Thoracic aorta (tissue), 2 donors: ENCODE measurements at places on chromosomes 4 and X.
A peak's percentile ranks its signal among the peaks of the same experiment; 100 is the strongest.

DNA sequence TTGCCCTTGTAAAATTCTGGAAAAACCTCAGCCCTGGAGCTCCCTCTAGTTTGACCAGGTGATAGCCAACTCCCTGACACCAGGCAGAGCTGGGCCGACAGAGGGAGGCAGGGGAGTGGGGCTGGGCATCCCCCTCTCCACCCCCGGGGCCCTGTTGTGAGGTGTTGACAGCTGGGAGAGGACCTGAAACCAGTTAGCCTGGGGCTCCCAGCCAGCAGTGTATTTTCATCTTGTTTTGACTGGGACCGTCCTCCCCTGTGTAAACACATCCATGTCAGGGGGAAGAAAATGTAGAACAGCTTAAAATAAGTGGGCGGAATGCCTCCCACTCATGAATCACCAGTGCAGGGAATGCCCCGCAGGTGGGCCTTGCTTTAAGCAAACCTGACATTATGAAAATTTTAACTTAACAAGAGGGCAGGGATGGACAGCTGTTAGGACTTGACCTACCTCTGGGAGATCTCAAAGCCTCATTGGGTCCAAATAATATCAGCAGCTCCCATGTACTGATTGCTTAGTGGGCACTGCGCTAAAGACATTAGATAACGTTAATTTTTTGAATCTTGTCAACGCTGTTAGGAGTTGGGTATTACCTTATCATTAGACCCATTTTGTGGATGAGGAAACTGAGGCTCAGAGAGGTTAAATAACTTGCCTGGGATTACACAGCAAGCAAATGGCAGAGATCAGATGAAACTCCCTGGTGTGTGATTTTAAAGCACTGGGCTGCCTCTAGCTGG lies 45.9 kb downstream of the TSC22D3 start:
- peaks cover 29% of the 10 kb centered on the region for H3K4me1 ChIP-seq
- H3K36me3 ChIP-seq = no peaks in the 10 kb centered on the region
- DNase-seq = no peak
- H3K27me3 ChIP-seq = no peaks in the 10 kb centered on the region
- H3K4me3 ChIP-seq = no peak overlapping the region

DNA sequence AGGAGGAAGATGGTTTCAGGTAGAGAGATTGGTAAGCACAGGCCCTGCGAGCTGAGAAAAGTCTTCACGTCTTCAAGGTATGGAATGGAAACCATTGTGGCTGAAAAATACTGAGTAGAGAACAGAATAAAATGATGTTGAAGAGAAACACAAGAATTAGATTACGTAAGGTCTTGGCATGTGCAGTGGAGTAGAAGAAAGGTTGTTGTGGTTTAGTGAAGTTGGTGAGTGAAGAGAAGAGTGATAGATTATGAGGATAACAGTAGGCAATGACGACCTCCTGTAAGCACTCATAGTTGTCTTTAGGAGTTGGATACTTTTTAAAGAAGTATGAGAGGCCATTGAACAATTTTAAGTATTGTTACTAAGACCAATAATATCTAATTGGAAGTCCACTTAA lies 642.6 kb downstream of the PCDH7 start:
- no peak overlapping the region for H3K4me3 ChIP-seq
- no peaks in the 10 kb centered on the region for H3K4me1 ChIP-seq
- H3K27ac ChIP-seq = no peak overlapping the region
- no peak for DNase-seq

GRCh38 chr4:102511830-102512605 lies 10.9 kb downstream of the NFKB1 start:
- no peak for DNase-seq
- H3K4me3 ChIP-seq = no peak overlapping the region
- H3K27ac ChIP-seq = no peak overlapping the region
- H3K36me3 ChIP-seq = no peaks in the 10 kb centered on the region
- H3K27me3 ChIP-seq = no peaks in the 10 kb centered on the region

- peaks cover 3% of the 10 kb centered on the region for H3K4me1 ChIP-seq
- H3K4me3 ChIP-seq = no peak overlapping the region
- no peak for DNase-seq
These were observed 40.9 kb upstream of the IL13RA2 start for GRCh38 chrX:115058276-115058675.

GRCh38 chr4:133096972-133097371 lies 52.1 kb upstream of the PCDH10 start:
- no peaks in the 10 kb centered on the region for H3K4me1 ChIP-seq
- H3K36me3 ChIP-seq = no peaks in the 10 kb centered on the region

DNA sequence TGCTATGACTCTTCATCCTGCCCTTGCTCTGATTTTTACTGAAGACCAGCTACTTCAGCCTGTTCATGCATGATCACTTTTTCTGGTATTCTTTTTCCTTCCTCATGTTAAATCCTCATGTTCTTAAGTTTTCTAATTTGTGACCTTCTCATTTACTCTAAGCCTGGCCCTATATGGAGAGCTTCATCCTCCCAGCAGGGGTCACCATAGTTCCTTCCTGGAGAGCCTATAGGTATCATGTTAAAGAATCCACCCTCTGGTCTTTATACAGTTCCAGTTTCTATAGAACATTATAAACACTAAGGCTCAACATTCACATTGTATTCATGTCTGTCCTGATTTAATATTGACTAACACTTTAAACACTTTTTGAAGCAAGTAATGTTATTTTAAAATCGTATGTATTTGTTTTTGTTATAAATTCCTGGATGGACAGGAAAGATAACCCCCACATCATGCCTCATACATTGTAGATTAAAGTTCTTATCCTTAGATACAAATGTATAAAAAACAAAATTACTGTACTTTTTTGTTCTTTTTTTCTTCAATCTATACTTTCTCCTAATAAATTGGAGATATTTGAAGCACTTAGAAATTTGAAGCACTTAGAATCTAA lies 53.8 kb upstream of the OTUD4 start:
- no peak for DNase-seq
- no peak overlapping the region for H3K27ac ChIP-seq
- H3K36me3 ChIP-seq = no peaks in the 10 kb centered on the region
- peaks cover 3% of the 10 kb centered on the region for H3K4me1 ChIP-seq

DNA sequence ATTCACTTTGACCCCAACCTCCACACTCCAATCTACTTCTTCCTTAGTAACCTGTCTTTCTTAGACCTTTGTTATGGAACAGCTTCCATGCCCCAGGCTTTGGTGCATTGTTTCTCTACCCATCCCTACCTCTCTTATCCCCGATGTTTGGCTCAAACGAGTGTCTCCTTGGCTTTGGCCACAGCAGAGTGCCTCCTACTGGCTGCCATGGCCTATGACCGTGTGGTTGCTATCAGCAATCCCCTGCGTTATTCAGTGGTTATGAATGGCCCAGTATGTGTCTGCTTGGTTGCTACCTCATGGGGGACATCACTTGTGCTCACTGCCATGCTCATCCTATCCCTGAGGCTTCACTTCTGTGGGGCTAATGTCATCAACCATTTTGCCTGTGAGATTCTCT lies 344 bp downstream of the OR13H1 start:
- no peak overlapping the region for H3K27ac ChIP-seq
- H3K27me3 ChIP-seq = no peaks in the 10 kb centered on the region
- DNase-seq = no peak
- H3K36me3 ChIP-seq = no peaks in the 10 kb centered on the region
- no peaks in the 10 kb centered on the region for H3K4me1 ChIP-seq
- H3K4me3 ChIP-seq = no peak overlapping the region

- H3K4me3 ChIP-seq = no peak overlapping the region
- H3K27ac ChIP-seq = no peak overlapping the region
These were observed 148.2 kb downstream of the COMMD8 start for GRCh38 chr4:47315346-47315745.

GRCh38 chr4:6778435-6778834 lies 4.1 kb upstream of the KIAA0232 start:
- DNase-seq = no peak
- no peaks in the 10 kb centered on the region for H3K36me3 ChIP-seq
- peaks cover 30% of the 10 kb centered on the region for H3K4me1 ChIP-seq

GRCh38 chr4:15186806-15187205 lies 184.5 kb downstream of the CPEB2 start:
- H3K4me3 ChIP-seq = no peak overlapping the region
- no peak for DNase-seq
- no peaks in the 10 kb centered on the region for H3K27me3 ChIP-seq
- no peak overlapping the region for H3K27ac ChIP-seq

- H3K36me3 ChIP-seq = no peaks in the 10 kb centered on the region
- H3K27me3 ChIP-seq = no peaks in the 10 kb centered on the region
- H3K4me3 ChIP-seq = no peak overlapping the region
- H3K27ac ChIP-seq = no peak overlapping the region
- no peak for DNase-seq
- H3K4me1 ChIP-seq = no peaks in the 10 kb centered on the region
These were observed 72.0 kb downstream of the IL1RAPL1 start for GRCh38 chrX:28659269-28659668.

- H3K27ac ChIP-seq = no peak overlapping the region
- DNase-seq = no peak
- H3K27me3 ChIP-seq = no peaks in the 10 kb centered on the region
- H3K4me3 ChIP-seq = no peak overlapping the region
- H3K4me1 ChIP-seq = no peaks in the 10 kb centered on the region
- no peaks in the 10 kb centered on the region for H3K36me3 ChIP-seq
These were observed 47.0 kb upstream of the SCOC start for GRCh38 chr4:140326395-140326993.

DNA sequence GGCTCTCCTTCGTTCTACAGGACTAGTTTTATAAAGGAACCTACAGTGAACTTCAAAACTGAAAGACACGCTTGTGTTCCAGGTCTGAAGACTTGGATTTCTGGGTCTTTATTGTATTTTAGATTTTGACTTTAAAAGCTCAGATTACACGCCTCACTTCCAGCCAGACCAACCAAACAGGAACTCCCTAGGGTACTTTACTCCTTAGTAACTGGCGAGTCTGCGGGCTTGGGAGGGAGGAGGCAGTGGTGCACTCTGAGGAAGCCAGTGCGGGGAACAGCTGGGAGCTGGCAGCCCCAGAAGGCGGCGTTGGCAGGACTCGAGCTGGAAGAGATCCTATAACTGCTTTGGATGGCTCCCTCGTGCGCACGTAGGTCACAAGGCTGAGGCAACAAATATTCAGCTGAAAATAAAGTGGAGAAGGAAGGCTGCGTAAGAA lies 391 bp upstream of the PHKA1 start:
- H3K4me1 ChIP-seq = no peaks in the 10 kb centered on the region
- no peaks in the 10 kb centered on the region for H3K36me3 ChIP-seq
- H3K27ac ChIP-seq = peak overlapping the region; percentile 86
- no peaks in the 10 kb centered on the region for H3K27me3 ChIP-seq
- DNase-seq = peak; percentile 38

- H3K4me3 ChIP-seq = no peak overlapping the region
- H3K27me3 ChIP-seq = no peaks in the 10 kb centered on the region
- no peak for DNase-seq
These were observed 108.5 kb upstream of the WDR1 start for GRCh38 chr4:10225096-10225495.

GRCh38 chr4:5037553-5038551 lies 13.4 kb upstream of the STK32B start:
- H3K27ac ChIP-seq = no peak overlapping the region
- DNase-seq = no peak
- peaks cover 29% of the 10 kb centered on the region for H3K4me1 ChIP-seq
- H3K4me3 ChIP-seq = peak overlapping the region; percentile 21
- H3K27me3 ChIP-seq = no peaks in the 10 kb centered on the region

- H3K27me3 ChIP-seq = no peaks in the 10 kb centered on the region
- no peaks in the 10 kb centered on the region for H3K36me3 ChIP-seq
- no peak overlapping the region for H3K27ac ChIP-seq
- no peaks in the 10 kb centered on the region for H3K4me1 ChIP-seq
These were observed 4.7 kb downstream of the GLUD2 start for GRCh38 chrX:121052122-121052521.

DNA sequence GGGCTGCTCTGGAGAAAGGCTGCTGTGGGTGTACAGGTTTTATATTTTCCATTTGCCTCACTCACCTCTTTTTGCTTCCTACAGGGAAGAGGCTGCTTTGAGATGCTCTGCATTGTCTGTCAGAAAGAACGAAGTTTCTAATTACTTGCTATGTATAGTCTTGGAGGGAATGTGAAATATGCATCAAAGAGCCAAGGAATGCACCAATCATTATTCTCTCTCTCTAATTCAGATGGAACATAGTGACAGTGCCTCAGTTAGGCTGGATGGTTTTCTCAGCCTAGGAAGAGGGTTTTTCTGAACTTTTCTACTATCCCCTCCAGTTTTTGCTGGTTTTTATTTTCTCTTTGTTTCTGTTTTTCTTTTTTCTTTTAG lies 106.8 kb upstream of the SLC4A4 start:
- no peak overlapping the region for H3K4me3 ChIP-seq
- no peak for DNase-seq
- H3K27me3 ChIP-seq = no peaks in the 10 kb centered on the region
- H3K36me3 ChIP-seq = no peaks in the 10 kb centered on the region
- H3K4me1 ChIP-seq = peaks cover 5% of the 10 kb centered on the region

GRCh38 chr4:86818211-86818610 lies 31.0 kb downstream of the SLC10A6 start:
- no peaks in the 10 kb centered on the region for H3K27me3 ChIP-seq
- no peaks in the 10 kb centered on the region for H3K4me1 ChIP-seq
- no peak overlapping the region for H3K27ac ChIP-seq
- DNase-seq = no peak
- H3K36me3 ChIP-seq = peaks cover 5% of the 10 kb centered on the region

DNA sequence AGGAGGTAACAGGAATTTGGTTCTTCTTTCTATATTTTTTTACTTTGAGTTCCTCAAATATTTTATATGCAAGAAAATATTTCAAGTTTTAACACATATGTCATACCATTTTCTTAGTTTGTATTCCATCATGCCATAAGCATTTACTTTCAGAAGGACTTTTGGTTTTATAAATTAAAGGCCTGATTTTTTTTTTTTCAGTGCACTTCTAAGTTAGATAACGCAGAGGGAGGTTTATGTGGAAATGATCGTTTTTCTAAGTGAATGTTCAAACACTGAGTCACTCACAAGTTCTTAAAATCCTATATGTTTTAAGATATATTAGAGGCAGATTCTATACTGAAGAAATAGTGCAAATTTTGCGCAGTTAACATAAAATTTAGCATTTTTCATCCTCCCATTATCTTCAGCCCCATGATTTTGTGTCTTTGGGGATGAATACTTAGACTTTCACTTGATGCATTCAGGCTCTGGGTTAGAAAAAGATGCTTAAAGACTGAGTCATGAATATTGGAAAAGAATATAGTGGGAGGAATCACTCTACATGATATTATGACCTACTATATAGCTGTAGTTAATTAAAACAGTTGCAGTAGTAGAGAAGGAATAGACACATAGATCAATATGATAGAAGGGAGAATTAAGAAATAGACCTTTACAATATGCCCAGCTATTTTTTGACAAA lies 54.9 kb downstream of the COL4A5 start:
- H3K4me3 ChIP-seq = no peak overlapping the region
- no peak overlapping the region for H3K27ac ChIP-seq
- H3K36me3 ChIP-seq = no peaks in the 10 kb centered on the region
